Activated naive CD4-positive, alpha-beta T cell treated with anti-CD3 and anti-CD28 coated beads, Interleukin-2, amount 50 U/mL, for 72 hours (primary cell): ENCODE measurements at places on chromosomes 2 and 18.

GRCh38 chr2:227657199-227657845, 9.3 kb upstream of the SCYGR5 start:
- DNase-seq, result no peak

- DNase-seq, result no peak
Observed at GRCh38 chr2:205511641-205512040, 170.7 kb upstream of the NRP2 start.

GRCh38 chr18:74310411-74310810, 5.2 kb upstream of the C18orf63 start:
- no peak for DNase-seq

GRCh38 chr18:43113220-43113895, 2.1 kb downstream of the RIT2 start:
- no peak for DNase-seq

- DNase-seq, result no peak
Observed at GRCh38 chr2:112483831-112484230, 1.9 kb downstream of the TTL start.

DNA sequence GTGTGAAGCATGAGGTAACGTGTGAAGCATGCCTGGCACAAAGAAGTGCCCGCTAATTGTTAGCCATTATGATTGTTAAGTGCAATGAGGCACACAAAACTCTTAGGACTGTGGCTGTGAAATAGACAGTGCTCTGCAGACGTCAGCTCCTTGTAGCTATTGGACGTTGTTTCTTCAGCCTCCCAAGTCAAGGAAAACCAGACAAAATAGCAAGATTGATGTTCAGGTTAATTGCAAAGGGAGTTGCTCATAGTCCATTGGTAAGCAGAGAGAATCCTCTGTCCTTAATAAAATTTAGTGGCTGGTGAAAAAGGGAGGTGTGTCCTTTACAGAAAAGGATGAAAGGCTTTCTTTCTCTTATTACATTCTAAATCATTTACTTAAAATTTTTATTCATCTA, 54.6 kb upstream of the MBP start:
- DNase-seq, result no peak

DNA sequence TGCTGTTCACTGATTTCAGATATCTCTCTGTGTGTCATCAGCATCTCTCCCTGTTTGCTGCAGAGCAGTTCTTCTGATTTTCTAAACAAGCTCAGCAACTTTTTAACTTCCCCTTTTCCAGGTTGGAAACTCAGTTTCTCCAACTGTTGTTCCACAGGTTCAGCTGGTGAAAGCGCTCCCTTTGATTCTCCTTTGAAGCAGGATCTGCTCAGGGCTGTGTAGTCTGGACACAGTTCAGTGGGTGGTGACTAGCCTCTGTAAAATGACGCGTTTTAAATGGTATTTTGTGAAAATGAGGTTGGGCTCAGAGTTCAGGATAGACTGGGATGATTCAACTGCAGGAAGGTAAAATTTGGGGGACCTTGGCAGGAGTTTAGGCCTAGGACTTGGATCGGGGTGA, 106.3 kb downstream of the TRIM43 start:
- DNase-seq, result no peak

- no peak for DNase-seq
Observed at GRCh38 chr2:182891611-182892010, 25.2 kb upstream of the FRZB start.

- DNase-seq, result no peak
Observed at GRCh38 chr2:172968061-172968469, 107.6 kb upstream of the MAP3K20 start.

- DNase-seq, result no peak
Observed at GRCh38 chr18:6878556-6879297, 149.2 kb downstream of the ARHGAP28 start.
